Esophagus squamous epithelium (tissue), 5 donors: ENCODE measurements at places on chromosomes 2 and 18. TPM values are rescaled to one million over a fixed set of nuclear protein-coding genes. Genes with fewer than 3 reads are reported as not detected.

- no peak for DNase-seq
These were observed 180.6 kb downstream of the MTX2 start for GRCh38 chr2:176449852-176450251.

DNA sequence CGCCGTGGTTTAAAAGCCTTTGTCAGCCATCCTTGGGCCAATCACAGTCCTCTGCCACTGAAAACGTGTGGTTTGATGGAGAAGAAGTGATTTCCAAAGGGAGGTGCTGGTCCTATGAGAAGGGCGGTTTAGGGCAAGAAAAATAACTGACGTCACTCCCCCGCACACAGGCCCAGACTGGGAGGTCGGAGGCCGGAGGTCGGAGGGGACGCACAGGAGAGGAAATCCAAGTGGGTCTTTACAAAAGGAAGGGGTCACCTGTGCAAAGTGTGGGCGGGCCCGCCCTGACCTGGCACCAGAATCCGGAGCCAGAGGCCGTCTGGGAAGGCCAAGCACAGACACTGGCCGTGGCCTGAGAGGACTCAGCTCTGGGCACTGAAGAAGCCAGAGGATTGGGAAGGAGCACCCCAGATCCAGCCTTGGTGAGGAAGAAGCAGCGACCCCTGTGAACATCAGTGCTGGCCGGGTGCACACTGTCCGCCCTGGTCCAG, 18.0 kb upstream of the KCNG2 start:
- DNase-seq = no peak

GRCh38 chr18:55249550-55249949, 290.3 kb upstream of the CCDC68 start:
- DNase-seq = no peak

GRCh38 chr2:62467475-62468321, 38.3 kb downstream of the TMEM17 start:
- DNase-seq = no peak

GRCh38 chr2:212073360-212073759, 465.2 kb downstream of the ERBB4 start:
- DNase-seq = no peak

HYCC2 gene
- total RNA-seq = 12.6 TPM

ZDBF2 gene
- total RNA-seq = 1.9 TPM

DNA sequence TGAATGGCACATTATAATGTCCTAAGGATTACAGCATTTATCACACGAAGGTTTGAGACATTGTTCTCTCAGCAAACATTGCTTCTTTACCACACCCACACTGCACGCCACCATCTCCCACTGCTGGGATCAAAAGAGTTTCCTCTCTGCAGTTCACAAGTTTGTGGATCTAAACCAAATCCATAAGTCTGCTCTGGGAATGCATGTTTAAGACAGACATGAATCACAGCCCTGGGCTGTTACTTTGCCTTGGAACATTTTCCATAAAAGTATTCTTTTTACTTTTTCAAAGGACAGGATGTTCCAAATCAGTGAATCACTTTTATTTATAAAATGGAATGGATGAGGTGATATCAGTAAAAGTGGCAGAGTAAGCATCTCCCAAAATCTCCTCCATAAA, 36.1 kb downstream of the STPG4 start:
- DNase-seq = no peak

CNTNAP5 gene
- not detected for total RNA-seq
